Muscle of leg (tissue), 16 donors: ENCODE measurements at places on chromosomes 7 and 10.

DNA sequence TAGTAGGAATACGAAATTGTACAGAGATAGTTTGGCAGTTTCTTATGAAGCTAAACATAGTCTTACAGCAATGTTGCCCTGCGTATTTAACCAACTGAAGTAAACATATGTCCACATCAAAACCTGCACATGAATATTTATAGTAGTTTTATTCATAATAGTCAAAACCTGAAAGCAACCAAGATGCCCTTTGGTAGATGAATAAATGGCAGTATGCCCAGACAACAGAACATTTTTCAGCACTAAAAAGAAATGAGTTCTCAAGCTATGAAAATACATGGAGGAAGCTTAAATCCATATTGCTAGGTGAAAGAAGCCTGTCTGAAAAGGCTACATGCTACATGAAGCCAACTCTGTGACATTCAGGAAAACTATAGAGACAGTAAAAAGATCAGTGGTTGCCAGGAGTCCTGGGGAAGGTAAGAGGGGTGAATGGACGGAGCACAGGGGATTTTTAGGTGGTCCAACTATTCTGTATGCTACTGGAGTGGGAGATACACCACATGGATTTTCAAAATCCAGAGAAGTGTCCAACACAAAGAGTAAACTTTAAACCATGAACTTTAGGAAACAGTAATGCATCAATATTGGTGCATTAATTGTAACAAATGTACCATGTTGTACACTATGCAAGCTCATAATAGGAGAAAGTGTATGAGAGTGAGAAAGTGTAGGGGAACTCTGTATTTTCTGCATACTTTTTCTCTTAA is 17.6 kb downstream of the GPRIN2 start:
- DNase-seq: no peak

GRCh38 chr10:133438711-133439273 is 14.4 kb upstream of the SPRN start:
- DNase-seq: no peak

- DNase-seq: no peak
These were observed 51.3 kb downstream of the POLL start for GRCh38 chr10:101536800-101537199.

GRCh38 chr10:93226619-93227018 is 152.9 kb downstream of the CYP26A1 start:
- peak; percentile 23 for DNase-seq

DNA sequence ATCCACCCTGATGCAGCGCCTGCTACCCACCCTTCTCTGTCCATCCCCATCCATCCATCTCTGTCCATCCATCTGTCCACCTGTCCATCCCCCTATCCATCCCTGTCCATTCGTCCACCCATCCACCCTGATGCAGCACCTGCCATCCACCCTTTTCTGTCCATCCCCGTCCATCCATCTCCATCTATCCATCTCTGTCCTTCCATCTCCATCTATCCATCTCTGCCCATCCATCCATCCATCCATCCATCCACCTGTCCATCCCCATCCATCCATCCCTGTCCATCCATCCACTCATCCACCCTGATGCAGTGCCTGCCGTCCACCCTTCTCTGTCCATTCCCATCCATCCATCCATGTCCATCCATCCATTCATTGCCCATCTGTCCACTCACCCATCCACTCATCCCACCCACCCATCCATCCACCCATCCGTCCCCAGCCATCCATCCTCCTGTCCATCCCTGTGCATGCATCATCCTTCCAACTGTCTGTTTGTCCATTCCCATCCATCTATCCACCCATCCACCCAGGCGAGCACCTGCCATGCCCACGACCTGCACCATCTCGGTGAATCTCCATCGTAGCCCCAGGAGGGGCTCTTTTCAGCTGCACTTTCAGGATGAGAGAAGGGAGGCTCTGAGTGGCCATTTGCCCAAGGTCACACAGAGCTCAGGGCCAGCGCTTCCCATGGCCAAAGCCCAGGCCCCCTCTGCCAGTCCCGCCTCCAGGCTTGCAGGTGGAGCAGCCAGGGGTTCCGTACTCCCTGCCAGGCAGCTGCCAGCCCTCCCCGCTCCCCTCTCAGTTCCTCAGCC is 137.4 kb downstream of the LHPP start:
- no peak for DNase-seq

DNA sequence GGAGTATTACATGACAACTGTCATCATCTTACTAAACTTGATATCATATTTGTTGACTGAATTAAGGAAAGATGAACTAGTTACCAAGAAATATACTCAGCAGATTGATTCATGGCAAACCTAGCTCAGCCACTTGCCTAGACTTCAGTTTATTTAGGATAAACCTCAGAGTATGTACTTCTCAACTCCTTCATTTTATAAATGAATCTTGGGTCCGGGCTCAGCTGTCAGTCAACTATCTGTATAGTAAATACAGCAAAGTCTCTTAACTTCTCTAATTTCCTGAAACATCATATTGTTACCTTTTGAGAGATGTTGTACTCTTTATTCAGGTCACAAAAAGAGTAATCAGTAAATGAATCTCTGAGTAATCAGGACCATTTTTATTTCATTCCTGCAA is 211.0 kb upstream of the KLF14 start:
- no peak for DNase-seq

GRCh38 chr7:95687759-95688343 is 84.5 kb upstream of the DYNC1I1 start:
- peak; percentile 50 for DNase-seq

- DNase-seq: peak; percentile 73
These were observed 17.6 kb upstream of the FLNC start for GRCh38 chr7:128812514-128813168.

GRCh38 chr10:12980102-12980661 is 21.3 kb downstream of the CCDC3 start:
- DNase-seq: no peak

DNA sequence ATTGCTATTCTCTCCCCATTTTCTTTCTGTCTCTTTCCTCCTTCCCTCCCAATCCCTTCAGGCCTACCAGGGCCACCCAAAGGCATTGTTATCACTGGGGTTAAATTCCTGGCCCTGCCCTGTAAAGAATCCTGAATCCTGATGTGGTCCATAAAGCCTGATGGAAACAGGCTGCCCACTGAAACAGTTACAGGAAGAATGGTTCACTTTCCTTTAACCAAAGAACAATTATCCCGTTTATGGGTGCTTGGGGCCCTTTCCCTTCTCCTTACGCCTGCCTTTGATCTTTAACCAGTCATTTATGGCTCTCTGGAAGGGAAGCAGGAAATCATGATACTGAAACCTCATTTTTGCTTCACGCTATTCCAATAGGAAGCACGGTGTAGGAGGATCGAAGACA is 273.1 kb upstream of the NEBL start:
- no peak for DNase-seq

DNA sequence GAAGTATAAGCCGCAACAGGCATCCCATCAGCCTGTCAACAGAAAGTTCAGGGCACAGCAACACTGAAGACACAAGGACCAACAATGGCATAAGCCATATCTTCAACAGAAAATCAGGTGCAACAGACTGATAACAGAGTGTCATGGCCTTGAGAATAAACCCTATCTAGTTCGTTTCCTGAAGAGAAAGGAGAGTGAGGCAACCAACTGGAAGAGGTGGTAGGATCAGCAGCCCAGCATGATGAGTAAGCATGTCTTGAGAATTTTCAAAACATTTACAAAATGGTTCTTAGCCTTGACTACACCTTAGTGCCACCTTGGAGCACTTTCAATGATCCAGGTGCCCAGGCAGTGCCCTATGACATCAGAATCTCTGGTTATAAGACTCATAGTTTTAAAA is 290.2 kb upstream of the SEMA3C start:
- no peak for DNase-seq

DNA sequence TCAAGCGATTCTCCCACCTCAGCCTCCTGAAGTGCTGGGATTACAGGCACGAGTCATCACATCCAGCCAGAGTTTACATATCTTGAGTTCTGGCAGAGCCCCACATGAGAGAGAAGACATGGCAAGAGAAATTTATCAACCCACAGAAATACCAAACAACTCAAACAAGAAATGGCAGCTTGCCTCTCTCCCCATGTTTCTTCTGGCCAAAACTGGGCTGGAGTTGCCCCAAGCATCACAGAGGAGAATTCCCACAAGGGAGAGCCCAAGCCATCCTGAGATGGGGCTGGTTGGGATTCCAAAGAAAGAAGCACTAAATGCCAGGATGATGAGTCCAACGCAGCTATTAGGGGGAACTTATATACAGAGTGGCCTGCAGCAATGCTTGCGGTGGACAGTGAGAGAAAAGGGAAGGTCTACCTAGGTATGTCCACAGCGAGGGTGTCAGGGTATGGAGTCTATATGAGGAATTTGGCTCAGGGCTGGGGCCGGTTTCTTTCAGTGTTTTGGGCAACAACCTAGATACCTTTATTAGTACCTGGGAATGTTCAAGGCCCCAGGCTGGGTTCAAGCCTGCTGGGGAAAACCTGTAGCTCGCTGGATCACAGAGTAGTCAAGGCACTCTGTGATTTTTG is 14.5 kb upstream of the PAX4 start:
- no peak for DNase-seq

DNA sequence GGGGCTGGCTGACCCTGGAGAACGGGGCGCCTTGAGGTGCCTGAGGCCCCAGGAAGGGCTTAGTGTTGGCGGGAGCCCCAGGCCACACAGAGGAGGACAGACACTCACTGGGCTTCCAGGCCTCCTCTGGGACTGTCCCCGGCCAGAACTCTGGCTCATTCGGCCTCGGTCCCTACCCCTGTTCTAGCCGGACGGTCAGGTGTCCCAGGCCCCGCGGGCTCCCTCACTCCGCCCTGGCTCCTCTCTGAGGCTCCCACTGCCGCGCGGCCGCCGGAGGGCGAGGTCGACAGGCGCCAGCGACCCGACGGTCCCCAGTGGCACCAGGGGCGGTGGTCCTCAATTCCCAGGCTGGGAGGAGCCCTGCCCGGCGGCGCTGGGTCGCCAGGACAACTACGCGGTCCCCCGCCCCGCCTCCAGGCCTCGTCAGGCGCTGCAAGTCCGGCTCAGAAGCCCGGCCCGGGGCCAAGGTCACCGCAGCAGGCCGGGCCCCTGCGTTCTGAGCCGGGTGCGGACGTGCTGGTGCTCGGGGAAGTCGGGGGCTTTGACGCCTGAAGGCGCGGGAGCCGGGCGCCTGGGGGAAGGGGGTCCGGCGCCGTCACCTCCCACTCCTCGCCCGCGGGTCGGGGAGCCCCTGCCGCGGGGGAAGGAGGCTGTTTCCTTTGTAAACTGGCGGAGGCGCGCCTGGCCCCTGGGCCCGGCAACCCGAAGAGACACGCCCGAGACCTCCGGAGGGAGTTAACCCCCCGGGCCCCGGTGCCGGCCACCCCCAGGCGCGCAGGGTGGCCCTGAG is 1.1 kb upstream of the PWWP2B start:
- DNase-seq: peak; percentile 70

- no peak for DNase-seq
These were observed 32.9 kb upstream of the CRYGN start for GRCh38 chr7:151472644-151473380.

GRCh38 chr10:72981882-72982529 is 27.4 kb upstream of the PLA2G12B start:
- no peak for DNase-seq

DNA sequence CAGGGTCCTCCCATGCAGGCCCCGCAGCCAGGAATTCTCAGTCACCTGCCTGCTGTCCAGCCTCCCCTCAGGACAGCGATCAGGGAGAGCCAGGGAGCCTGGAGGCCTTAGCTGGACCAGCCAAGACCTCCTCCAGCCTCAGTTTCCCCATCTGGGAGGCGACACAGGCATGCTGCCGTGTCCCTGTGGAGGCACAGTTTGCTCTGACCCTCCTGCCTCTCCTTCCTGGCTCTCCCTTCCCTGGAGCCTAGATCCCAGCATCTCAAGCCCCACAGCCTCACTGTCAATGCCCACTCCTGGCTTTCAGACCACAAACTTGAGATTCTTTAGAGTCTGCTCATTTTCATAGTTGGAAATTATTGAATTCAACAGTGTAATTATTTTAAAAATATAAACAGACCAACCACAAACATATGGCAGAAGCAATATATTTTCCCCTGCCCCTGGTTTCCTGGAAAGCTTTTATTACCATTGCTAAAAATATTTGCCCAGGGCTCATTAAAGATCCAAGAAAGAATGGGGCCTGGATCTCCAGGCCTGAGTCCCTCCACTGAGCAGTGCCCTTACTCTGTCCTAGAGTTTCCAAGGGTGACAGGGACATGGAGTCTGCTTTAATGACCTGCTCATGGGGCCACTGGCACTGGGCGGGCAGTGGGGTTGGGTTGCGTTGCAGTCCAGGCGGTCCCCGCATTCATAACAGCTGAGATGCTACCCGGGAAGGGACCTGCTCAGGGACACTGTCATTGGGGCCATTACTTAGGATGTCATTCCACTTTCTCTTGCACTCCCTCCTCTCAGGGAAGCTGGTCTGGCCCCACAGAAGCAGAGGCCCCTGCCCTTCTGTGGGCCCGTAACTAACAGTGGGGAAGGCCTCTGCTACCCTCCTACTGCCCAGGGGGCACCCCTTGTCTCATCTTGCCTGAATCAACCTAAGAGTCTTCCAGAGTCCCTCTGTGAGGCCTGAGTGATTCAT is 81.6 kb upstream of the CHST15 start:
- no peak for DNase-seq

GRCh38 chr7:122413339-122413738 is 108.8 kb upstream of the FEZF1 start:
- no peak for DNase-seq

GRCh38 chr10:3295582-3296151 is 123.1 kb upstream of the PITRM1 start:
- no peak for DNase-seq

- no peak for DNase-seq
These were observed 113.9 kb downstream of the CACNB2 start for GRCh38 chr10:18254086-18254485.

DNA sequence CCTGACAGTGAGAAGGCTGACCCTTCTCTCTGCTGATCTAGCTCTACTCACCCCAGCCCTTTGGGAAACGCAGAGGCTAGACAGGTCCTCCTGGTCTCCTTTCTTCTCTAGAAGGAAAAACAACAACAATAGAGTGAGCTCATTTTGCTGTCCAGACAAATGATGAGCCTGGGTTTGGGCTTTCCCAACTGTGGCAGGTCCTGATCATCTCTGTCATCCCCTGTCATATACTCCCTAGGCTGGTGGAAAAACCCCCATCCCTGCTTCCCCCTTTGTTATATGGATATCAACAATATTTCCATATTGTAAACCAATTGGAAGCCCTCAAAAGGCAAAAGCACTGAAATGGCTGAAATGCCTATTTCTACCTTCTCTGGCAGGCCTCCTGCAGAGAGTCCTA is 9.2 kb upstream of the DDIT4 start:
- DNase-seq: no peak

GRCh38 chr10:80497187-80498077 is 40.3 kb upstream of the SH2D4B start:
- DNase-seq: peak; percentile 93

GRCh38 chr7:67100956-67101361 is 104.3 kb downstream of the TYW1 start:
- no peak for DNase-seq

- DNase-seq: peak; percentile 86
These were observed 122.6 kb downstream of the ITIH5 start for GRCh38 chr10:7544203-7544602.

GRCh38 chr10:109937460-109938065 is 14.3 kb upstream of the XPNPEP1 start:
- no peak for DNase-seq
